ENCODE measurements at places on chromosomes 12 and 14. TPM values are rescaled to one million over a fixed set of nuclear protein-coding genes. Genes with fewer than 3 reads are reported as not detected.

DNA sequence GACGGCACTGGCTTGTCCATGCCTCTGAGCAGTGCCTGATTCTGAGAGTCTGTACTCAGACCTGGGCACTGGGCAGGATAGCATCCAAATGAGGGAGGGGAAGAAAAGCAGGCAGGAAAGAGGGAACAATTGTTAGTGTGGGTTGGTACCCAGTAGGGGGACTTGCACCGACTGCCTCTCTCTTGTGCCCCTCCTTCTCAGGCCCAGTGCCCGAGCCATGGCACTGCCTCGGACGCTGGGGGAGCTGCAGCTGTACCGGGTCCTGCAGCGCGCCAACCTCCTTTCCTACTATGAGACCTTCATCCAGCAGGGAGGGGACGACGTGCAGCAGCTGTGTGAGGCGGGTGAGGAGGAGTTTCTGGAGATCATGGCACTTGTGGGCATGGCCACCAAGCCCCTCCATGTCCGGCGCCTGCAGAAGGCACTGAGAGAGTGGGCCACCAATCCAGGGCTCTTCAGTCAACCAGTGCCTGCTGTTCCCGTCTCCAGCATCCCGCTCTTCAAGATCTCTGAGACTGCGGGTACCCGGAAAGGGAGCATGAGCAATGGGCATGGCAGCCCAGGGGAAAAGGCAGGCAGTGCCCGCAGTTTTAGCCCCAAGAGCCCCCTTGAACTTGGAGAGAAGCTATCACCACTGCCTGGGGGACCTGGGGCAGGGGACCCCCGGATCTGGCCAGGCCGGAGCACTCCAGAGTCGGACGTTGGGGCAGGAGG is 2.2 kb downstream of the NAB2 start:
- no peak for DNase-seq

DNA sequence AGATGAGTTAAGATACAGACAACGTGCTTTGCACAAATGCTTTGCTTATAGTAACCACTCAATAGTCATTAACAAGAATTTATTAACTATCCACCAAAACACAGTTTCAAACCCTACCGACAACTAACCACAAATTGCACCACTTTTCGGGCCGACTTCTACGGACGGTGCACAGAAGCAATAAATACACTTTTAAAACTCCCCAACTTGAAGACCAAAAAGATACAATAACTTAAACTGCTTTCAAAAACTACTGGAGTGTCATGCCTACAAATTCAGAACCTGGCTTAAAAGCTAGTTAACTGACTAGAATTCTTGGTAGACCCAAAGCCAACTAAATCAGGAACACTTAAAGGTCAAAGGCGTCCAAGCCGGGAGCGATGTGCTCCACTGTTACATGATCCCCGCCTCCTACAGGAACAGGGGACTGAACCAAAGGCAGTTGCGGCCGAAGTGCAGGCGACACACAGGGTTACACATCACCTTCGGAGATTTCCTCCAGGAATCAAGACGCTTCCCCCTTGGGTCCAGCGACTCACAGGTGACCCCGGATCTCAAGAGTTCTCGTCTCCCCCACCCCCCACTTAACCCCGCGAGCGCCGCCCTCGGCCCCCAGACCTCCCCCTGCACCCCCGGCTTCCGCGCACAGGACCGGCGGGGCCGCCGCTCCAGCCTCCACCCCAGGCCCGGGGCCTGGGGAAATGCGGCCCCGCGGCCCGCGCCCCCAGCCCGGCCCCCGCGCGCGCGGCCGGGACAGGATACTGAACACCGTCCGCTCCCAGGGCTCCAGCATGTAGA is 507 bp downstream of the SPTSSA start:
- peak; percentile 79 for DNase-seq

- peak; percentile 73 for DNase-seq
These were observed at the start of gene C1S for GRCh38 chr12:7060353-7060954. Gene C1S (plus strand): TSS chr12:7060718. CDS start chr12:7061913, 1,195 bp downstream.

DNA sequence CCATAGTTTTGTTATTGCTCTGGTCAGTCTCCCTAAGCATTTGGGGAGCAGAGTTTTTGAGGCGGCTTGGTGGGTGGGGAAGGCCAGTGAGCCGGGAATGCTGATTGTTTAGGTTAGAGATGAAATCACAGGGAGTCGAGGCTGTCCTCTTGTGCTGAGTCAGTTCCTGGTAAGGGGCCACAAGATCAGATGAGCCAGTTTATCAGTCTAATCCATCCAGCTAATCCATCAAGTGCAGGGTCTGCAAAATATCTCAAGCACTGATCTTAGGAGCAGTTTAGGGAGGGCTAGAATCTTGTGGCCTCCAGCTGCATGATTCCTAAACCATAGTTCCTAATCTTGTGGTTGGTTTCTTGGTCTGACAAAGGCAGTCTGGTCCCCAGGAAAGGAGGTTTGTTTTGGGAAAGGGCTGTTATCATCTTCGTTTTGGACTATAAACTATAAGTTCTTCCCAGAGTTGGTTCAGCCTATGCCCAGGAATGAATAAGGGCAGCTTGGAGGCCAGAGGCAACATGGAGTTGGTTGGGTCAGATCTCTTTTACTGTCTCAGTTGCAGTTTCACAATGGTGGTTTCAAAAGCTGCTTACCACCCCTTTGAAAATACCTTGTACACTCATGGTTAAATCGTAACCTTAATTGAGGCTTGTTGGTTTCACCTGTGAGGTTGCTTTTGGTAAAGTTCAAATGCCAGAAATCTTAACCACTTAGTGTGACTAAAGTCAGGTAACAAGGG is 33.6 kb upstream of the HIGD1C start:
- no peak for DNase-seq

DNA sequence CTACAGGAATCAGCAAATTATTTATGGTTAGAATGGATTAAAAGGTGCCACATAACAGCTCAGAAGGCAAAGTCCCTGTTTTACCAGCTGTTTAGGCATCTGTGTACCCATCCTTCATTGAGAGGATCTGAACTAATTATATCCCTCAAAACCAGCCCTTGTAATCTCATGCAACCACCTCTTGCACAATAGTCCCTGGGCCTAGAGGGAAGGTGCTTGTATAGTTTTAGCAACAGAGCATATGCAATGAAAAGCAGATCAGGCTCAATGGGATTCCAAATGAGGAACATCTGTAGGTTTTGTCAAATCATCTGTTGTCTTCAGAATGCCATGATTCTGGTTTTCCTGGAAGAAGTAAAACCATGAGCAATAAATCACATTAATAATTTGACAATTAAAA is 26.0 kb upstream of the GLIPR1L2 start:
- no peak for DNase-seq

- no peak for DNase-seq
These were observed 136.6 kb upstream of the OVCH1 start for GRCh38 chr12:29634057-29634456.

DNA sequence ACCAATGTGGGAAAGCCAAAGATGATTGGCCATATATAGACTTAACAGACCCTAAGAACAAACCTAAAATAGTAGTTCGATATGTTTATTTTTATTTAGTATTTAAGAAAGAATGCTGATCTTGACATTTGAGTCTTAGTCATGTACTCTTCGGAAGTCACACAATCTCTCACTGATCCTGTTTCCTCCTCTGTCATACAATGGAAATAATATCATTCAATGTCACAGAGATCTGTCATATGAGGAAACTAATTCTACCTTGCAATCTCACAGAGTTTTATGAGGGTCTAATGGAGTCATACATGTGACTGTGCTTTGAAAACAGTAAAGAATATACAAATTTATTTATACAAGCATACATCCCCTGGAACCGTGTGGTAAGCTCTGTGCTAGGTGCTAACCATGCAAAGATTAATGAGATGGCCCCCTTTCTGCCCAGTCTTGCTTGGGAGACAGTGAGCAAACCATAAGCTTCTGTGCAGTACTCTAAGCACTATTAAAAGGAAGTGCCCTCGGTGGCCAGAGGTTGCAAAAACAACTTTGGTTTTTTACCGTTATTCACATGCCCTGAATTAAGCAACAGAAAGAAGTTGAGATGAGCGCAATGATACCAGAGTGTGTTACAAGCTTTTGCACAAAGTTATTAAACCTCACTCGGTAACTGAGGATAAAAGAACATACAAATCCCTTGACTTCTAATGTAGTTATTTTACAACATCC is 1.7 kb upstream of the LIN7A start:
- DNase-seq, result no peak

Gene OR8S1
- not detected for total RNA-seq

GRCh38 chr12:55847603-55848291 is 5.0 kb upstream of the MMP19 start:
- DNase-seq, result peak; percentile 89

- DNase-seq, result no peak
These were observed 395.0 kb downstream of the EGLN3 start for GRCh38 chr14:33555710-33556350.

DNA sequence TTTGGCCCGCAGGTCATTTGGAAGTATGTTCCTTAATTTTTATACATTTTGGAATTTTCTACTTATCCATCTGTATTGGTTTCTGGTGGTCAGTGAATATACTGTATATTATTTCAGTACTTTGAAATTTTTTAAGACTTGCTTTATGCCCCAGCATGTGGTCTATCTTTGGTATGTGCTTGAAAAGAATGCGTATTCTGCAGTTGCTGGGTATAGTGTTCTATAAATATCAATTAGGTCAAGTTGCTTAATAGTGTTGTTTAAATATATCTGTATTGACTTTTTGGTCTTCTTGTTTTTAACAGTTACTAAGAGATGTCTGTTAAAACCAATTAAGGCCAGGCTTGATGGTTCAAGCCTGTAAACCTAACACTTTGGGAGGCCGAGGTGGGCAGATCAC is 21.7 kb upstream of the SIX1 start:
- DNase-seq, result no peak

GRCh38 chr12:27213830-27214787 is 30.0 kb upstream of the STK38L start:
- DNase-seq, result no peak

GRCh38 chr14:20556500-20557211 is 4.2 kb downstream of the RNASE9 start:
- DNase-seq, result no peak

GRCh38 chr12:45712319-45712718 is 17.2 kb upstream of the ARID2 start:
- DNase-seq, result no peak

GRCh38 chr14:99936738-99937474 is 128.3 kb upstream of the EVL start:
- DNase-seq, result no peak

DNA sequence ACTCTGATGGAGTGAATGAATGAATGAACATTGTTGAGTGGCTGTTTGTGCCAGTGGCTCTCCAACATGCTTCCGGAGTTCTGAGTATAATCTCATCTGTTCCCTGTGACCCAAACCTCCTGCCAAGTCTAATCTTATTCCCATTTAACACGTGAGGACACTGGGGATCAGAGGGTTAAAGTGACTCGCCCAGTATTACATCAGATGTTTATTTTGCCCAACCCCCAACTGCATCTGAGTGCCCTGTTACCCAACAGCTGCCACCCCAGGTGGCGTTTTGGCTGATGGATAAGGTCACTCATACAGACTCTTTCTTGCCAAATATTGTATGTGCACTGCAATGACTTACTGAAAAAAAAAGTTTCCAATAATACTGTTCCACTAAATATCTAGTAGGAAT is 210.9 kb downstream of the EXOC5 start:
- peak; percentile 65 for DNase-seq

- no peak for DNase-seq
These were observed 15.7 kb downstream of the MLXIP start for GRCh38 chr12:122094137-122094734.

Gene NUAK1
- 40.8 TPM for total RNA-seq

DNA sequence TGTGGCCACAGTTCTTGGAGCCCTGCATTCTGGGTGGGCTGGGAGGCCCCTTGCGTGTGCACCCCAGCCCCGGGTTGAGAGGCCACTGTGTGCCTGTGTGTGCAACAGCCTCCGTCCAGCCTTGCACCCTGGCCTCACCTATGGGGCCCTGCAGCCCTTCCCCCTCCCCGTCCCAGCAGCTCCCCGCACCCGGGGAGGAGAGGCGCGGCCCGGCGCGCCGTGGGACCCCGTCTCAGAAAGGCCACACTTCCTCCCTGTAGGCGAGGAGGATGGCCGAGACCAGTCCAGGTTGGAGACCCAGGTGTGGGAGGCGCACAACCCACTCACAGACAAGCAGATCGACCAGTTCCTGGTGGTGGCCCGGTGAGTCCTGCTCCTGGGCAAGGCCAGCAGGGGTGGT is 16.6 kb upstream of the CRIP2 start:
- no peak for DNase-seq

- no peak for DNase-seq
These were observed 122.3 kb upstream of the CNOT2 start for GRCh38 chr12:70120970-70121369.

GRCh38 chr12:109590566-109590965 is 17.0 kb downstream of the MVK start:
- no peak for DNase-seq

Gene EIF2S3B
- 0.52 TPM for total RNA-seq

Gene CLEC2A
- total RNA-seq, result not detected

Gene KCNK13
- 0.81 TPM for total RNA-seq

- DNase-seq, result no peak
These were observed 20.0 kb upstream of the SLC15A5 start for GRCh38 chr12:16297521-16297920.

DNA sequence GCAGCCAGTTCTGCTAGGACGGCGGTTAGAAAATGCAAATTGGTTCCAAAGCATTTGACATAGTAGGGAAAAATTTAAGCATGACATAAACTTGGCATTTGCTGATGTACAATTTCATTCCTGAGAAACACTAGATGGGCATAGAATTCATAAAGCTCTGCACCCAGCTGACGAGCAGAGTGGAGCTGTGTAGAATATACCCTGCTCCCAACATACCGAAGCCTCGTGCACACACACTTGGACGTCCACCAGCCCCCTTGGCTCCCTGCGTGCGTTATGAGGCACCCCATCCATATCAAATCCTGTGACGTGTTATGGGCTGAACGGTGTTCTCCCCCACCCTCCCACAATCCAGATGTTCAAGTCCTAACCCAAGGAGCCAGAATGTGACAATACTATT is 65.4 kb downstream of the CLMN start:
- no peak for DNase-seq

DNA sequence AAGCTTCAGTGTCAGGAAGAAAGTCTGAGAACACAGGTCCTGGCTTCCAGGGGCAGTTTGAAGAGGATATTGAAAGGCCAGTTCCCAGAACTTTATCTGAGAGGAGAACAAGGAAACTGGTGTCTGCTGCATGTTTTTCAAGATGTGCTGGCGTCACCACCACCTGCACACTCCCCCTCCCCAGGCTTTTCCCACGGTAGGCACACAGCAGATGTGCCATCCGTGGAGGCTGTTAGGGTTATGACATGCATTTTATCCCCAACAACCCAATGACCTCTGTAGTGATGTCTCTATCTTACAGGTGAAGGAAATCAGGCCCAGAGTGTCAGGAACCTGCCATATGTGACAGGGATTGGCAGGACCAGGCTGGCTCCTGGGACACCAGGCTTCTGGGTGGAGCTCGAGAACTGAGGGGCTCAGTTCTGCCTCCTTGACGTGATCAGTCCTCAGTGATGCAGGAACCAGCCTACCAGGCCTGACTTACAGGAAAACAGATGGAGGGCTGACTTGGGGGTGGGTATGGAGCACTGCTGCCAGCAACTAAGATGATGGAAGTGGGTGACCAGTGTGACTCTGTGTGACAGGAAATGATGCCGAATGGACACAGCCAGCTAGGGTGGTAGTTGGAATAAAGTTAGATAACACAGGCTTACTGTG is 16.8 kb downstream of the SLC25A47 start:
- DNase-seq, result peak; percentile 12

Gene IGF1
- 6.0 TPM for total RNA-seq

GRCh38 chr14:74077401-74077800 is 6.9 kb downstream of the ALDH6A1 start:
- no peak for DNase-seq

Gene LIMA1
- 81.1 TPM for total RNA-seq

Gene ING4
- 38.0 TPM for total RNA-seq

Gene ZDHHC22
- not detected for total RNA-seq

GRCh38 chr14:48788771-48789170 is 797.4 kb downstream of the RPS29 start:
- peak; percentile 29 for DNase-seq

Gene CLECL1
- 3.4 TPM for total RNA-seq

Gene ATP5F1B
- 338 TPM for total RNA-seq

All from upper lobe of right lung (tissue), 1 donor.